GM23248 (cell line): ENCODE measurements at places on chromosomes 5 and 9. TPM values are rescaled to one million over a fixed set of nuclear protein-coding genes. Genes with fewer than 3 reads are reported as not detected.

Gene TMEM252
- total RNA-seq = not detected in 2 replicates

Gene AIF1L
- total RNA-seq = not detected in 2 replicates

Gene BNIP1
- total RNA-seq = 7.3 and 14.1 TPM in 2 replicates

DNA sequence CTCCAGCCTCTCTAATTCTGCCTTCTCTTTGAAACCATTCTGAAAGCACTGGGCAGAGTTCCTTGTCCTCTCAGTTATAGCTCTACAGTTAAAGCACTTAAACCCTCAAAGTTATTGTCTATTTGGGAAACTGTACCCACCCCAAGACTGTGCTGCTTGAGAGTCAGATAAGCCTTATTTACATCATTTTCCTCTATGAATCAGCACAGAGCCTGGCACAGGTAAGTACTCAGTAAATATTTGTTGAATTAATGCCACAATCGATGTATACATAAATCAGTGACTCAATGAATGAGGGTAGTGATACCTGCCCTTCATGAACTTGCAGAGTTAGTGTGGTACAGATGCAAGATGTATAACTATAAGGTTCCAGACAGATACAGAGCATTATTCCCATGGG, 549.4 kb upstream of the KLF4 start:
- DNase-seq = no peak

DNA sequence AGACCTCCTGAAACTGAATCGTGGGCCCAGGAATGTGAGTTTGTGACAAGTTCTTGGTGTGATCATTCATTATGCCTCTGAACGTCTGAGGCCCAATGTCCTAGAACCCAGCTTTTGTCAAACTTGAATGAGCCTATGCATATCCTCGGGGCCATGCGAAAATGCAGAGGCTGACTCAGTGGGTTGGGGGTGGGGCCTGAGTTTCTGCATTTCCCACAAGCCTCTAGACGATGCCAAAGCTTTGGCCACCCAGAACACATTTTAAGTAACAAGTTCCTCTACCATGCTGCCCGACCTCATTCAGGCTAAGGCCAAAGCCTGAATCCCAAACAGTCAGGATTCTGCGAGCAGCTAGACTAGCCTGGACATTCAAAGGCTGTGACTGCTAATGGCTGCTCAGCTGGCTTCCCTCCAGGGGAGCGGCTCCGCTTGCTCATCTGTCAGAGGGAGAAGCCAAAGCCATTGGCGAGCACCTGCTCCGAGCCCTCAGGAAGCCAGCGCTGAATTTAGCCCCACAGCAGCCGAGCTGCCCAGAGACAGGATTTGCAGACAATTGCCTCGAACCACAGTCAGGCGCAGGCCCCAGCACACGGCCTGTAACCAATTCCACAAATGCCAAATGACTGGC, 177.5 kb downstream of the ZDHHC21 start:
- no peak for DNase-seq

DNA sequence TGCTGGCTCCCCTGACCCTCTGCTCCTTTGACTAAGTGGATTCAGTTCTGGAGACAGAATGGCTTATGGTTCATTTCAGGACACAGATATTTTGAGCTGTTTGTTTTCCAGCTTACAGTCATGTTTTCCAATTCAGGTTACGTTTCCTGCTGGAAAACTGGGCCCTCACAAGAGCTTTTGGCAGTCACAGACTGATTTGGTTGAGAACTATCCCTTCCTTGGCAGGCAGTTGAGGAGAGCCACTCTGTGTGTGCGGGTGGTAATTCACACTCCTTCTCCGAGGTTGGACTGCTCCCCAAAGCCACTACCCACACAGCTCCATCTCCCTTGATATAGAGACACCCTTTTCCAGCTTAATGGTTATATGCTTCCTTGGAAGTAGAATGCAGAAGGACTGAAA, 534.5 kb downstream of the TMEM38B start:
- no peak for DNase-seq

DNA sequence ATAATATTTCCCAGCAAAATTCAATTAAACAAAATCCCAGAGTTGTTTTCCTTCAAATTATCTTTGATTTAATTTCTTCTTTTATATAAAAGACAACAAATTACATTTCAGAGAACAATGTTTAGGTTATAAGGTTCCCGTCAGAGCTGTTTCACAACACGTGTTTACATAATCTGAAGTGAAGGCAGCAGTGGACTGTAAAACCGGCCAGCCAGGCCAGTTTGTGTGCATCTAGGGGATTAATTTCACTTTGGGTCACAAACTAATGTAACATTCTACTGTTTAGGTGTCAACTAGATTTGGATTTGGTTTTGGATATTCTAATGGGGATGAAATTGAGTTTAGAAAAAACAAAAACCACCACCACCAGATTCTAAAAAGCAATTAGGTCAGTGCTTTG, 86.5 kb upstream of the PLPP1 start:
- DNase-seq = no peak
